ENCODE measurements at places on chromosomes 5 and 9. TPM values are rescaled to one million over a fixed set of nuclear protein-coding genes. Genes with fewer than 3 reads are reported as not detected.

The TLX3 gene
- total RNA-seq, result not detected

The C5orf15 gene
- total RNA-seq, result 58.6 TPM

The KIAA0825 gene
- 0.55 TPM for total RNA-seq

The FRRS1L gene
- 0.15 TPM for total RNA-seq

The STPG3 gene
- total RNA-seq, result not detected

The IFNA13 gene
- not detected for total RNA-seq

The LMAN2 gene
- total RNA-seq, result 197 TPM

Data from A549 treated with ZK216348 at 1 μM for 4 hours (cell line).